ENCODE measurements at places on chromosomes 3 and 15. TPM values are rescaled to one million over a fixed set of nuclear protein-coding genes. Genes with fewer than 3 reads are reported as not detected.

GRCh38 chr15:77030048-77030927 lies 35.4 kb downstream of the PSTPIP1 start:
- DNase-seq, result peak; percentile 47

GRCh38 chr3:161093895-161094294 lies 11.3 kb downstream of the B3GALNT1 start:
- DNase-seq, result no peak

DNA sequence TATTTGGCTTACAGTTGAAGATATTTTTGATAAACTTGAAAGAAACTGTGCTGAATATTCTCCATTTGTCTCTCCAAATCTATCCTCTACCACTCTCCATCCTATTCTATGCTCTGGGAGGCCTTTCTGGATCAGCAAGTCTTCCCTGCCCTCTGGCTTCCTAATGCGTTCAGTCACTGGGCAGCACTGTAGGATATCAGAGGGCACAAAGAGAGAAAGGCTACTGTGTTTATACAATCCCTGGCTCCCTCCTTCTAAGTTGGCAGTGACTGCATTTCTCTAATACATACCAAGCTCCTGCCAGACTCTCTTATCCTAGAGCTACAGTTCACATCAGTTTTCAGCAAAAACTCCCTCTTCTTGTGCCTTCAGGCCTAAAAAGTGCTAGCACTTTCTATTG lies 102.1 kb upstream of the FHIT start:
- no peak for DNase-seq

DNA sequence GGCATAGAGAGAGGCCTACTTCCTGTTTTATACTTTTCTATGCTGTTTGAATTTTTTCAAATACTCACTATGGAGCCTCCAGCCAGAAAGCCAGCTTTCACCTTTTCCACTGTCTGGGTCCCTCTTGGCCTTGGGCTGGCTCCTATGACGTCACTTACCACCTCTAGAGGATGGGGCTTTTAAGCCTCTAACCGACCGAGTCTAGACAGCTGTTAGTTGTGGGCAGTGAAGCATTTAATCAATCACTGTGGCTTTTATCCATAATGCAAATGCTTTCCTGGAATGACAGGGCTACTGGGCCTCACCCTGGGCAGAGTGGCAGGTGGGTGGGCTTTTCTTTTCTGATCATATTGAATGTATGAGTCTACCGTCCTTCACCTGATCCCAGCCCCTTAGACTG lies 61.9 kb downstream of the LRRK1 start:
- no peak for DNase-seq

- DNase-seq, result no peak
These were observed 51.7 kb downstream of the MYO5C start for GRCh38 chr15:52243697-52244555.

Gene ALPK3
- 1.0 TPM for total RNA-seq
